CD4-positive, alpha-beta memory T cell (primary cell): ENCODE measurements at places on chromosomes 2 and 18. TPM values are rescaled to one million over a fixed set of nuclear protein-coding genes. Genes with fewer than 3 reads are reported as not detected.

GRCh38 chr2:86498468-86499260, 57.5 kb downstream of the KDM3A start:
- no peaks in the 10 kb centered on the region for H3K27me3 ChIP-seq
- H3K4me3 ChIP-seq = no peak overlapping the region
- peaks cover 19% of the 10 kb centered on the region for H3K36me3 ChIP-seq
- no peak for DNase-seq
- H3K4me1 ChIP-seq = no peaks in the 10 kb centered on the region

DNA sequence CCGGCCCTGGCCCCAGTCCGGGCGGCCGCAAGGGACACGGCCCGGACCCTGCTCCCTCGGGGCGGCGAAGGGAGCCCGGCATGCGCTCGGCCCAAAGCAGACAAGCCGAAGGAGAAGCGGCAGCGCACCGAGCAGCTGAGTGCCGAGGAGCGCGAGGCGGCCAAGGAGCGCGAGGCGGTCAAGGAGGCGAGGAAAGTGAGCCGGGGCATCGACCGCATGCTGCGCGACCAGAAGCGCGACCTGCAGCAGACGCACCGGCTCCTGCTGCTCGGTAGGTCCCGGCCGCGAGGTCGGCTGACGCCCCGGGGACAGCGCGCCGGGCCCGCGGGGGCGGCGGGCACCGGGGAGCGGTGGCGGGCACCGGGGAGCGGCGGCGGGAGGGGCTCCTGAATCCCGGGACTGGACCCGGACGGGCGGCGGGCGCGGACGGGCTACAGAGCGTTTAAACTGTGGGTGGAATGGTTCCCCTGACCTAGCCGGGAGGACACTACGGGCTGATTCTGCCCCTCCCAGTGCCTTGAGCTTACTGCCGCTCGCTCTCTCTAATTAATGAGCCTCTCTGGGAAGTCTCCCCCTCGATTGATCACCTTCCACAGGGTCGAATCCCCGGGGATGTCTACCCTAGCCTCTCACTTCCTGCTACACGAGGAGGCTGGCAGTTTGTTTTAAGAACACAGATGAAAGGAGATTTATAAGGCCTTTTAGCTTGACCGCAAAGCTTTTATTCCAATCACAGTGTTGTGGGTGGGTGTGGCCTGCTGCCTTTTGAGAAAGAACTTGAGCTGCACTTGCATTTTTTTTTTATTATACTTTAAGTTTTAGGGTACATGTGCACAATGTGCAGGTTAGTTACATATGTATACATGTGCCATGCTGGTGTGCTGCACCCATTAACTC, 853 bp downstream of the GNAL start:
- H3K27me3 ChIP-seq = peaks cover 19% of the 10 kb centered on the region
- no peaks in the 10 kb centered on the region for H3K36me3 ChIP-seq
- H3K4me3 ChIP-seq = no peak overlapping the region
- no peak for DNase-seq
- no peak overlapping the region for H3K27ac ChIP-seq

DNA sequence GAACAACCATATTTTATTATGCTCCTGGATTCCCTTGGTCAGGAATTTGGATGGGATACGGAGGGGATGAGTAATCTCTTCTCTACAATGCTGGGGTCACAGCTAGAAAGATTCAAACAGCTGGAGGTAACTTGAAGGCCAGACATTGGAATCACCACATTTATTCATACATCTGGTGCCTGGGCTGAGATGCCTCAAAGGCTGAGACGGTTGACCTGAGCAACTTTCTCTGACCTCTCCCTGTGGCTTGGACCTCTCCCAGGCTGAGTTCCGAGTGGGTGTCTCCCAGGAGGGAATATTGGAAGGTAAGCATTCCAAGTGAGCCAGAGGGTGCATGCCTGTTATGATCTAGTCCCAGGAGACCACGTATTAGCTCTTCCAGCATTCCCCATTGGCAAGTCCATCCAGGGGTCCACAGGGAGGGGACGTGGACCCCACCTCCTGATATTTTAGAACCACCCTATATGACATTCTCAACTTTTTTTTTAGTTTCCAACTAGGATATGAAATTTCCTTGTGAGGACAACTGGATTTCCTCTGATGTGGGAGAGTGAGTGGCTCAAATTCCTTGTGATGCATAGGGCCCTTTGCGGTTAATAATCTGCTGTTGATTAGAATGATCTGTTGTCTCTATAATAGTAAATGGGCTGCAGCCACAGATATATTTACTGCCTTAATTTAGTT, 101.8 kb downstream of the MRPS9 start:
- H3K27ac ChIP-seq = no peak overlapping the region
- peaks cover 3% of the 10 kb centered on the region for H3K4me1 ChIP-seq

DNA sequence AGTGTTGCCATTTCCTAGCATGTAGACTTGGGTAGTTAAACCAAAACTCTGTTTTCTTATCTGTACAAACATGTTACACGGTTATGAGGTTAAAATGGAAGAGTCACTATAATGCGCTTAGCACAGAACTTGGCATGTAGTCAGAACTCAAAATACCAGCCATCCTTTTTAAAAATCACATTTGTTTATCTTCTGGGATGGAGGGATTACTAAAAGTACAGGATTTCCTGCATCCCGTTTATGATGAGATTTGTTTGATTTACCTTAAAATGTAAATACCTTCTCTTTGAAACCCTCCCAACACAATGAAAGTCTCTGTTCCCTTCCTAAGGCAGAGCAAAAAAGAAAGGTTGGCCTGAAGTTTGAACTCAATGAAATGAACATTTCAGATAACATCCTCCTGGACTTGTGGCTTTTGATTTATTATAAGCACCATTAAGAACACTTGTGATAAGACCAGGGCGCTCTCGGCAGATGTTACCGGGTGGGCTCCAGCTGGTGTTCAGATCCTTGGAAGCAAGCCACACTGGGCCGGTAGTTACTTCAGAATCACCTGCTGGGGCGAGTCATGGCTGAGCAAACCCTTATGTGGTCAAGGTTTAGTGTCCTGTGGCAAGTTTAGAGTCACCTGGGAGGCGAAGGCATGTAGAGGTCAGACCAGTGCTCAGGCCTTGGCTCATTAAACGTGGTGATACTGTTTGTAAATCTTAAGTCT, 105.7 kb downstream of the MGAT5 start:
- no peak overlapping the region for H3K27ac ChIP-seq
- H3K27me3 ChIP-seq = no peaks in the 10 kb centered on the region
- peaks cover 29% of the 10 kb centered on the region for H3K36me3 ChIP-seq
- no peak overlapping the region for H3K4me3 ChIP-seq

GRCh38 chr2:136434251-136434715, 316.3 kb upstream of the CXCR4 start:
- no peak for DNase-seq
- H3K27ac ChIP-seq = no peak overlapping the region
- no peaks in the 10 kb centered on the region for H3K36me3 ChIP-seq
- H3K4me3 ChIP-seq = no peak overlapping the region

Gene CPSF3
- total RNA-seq = 20.9 TPM

Gene PRSS56
- not detected for total RNA-seq

Gene REG3G
- total RNA-seq = not detected
